Activated T-helper 1 cell treated with Interleukin-2 at 50 U/mL for 16 hours (primary cell): ENCODE measurements at places on chromosomes 11 and 22.
A peak's percentile ranks its signal among the peaks of the same experiment; 100 is the strongest.

GRCh38 chr22:38766076-38766777 is 10.4 kb upstream of the SUN2 start:
- DNase-seq = no peak

- no peak for DNase-seq
Measured at GRCh38 chr22:36934418-36935312, 21.2 kb downstream of the CSF2RB start.

DNA sequence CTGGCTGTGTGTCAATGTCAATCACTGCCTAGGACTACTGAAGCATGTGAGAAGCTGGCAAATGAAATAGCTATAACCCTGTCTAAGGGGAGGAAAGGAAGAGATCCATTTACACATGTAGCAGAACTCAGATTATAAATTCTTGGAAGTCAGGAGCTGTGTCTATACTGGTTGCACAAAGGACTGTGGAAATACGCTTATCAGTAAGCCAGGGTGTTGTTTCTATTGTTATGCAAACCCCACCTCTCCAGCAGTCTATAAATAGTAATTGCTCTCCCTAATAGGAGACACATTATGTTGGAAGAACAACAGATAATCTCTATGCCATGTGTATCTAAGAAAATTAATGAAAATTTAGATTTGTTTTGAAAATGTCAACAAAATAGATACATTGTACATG is 693.4 kb upstream of the CCDC90B start:
- no peak for DNase-seq

DNA sequence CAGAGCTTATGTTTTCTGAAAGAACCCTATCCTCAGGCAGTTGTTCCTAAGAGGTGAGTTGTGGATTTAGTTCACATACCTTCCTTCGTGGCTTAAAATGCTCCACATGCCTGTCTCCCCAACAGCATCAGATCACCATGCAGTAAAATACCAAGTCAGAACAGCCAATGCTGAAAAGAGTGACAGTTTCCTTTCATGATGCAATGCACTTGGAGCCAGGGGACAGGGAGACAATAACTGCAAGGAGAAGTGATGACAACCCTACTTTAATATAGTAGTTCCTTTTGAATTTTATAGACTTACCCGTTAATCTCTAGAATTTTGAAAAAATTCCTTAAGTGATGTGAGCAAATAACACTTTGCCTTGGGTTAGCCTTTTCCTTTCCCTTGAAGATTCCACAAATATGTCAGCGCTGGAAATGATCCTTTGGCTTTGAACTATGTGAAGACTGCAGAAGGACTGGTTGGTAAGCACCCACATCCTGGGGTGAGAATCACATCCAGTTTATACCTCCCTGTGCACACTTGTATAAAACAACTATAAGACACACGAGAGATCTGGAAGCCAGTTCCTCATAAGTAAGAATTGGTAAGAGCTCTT is 71.2 kb downstream of the PIWIL4 start:
- DNase-seq = no peak

- no peak for DNase-seq
Measured at GRCh38 chr22:36162127-36163034, 1.8 kb upstream of the APOL3 start.

DNA sequence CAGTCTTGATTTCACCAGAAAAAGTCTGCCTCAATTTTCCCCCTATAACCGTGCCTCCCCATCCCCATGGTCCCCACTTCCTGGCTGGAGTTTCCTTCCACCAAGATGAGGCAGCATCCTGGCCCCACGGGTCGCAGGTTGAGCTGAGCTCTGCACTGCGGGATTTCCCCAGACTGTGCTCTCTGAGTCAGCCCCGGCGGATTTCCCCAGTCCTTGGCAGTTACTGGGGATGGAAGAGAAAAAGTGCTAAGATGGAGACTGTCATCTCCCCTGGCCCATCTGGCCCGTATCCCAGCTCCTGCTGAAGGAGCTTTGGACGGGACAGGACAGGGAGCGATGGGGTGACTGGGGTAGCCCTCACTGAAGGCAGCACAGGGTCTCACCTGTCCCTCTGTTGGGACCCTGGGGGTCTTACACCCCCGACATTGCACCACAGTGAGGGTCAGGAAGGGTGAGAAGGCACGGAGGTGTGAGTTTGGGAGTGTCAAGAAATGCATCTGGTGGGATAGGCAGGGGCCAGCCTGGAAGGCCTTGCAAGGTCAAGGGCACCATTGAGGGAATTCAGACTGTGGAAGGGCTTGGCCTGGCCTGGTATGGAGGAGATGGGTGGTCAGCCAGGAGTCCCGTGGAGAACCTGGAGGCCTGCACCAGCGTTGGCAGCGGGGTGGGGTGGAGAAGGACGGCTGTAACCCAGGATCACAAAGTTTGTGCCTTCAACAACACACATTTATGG is 36.5 kb downstream of the NADSYN1 start:
- DNase-seq = no peak

DNA sequence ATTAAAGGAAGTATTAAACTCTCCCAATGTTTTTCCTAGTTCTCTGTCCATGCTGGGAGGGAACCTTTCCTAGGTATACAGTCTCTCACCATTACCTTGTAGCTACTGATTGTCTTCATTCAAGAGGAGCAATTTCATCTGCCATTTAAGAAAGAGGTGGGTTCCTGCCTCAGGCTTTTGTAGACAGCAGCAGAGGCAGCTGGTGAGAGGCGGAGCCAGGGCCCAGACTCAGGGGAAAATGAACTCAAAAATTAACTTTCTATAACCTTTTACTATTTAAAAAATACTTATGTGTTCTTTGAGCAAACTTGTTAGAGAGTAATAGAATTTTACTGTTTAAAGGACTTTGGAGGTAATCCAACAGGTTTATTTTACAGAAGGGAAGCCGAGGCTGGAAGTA is 133.0 kb downstream of the SNX19 start:
- no peak for DNase-seq

DNA sequence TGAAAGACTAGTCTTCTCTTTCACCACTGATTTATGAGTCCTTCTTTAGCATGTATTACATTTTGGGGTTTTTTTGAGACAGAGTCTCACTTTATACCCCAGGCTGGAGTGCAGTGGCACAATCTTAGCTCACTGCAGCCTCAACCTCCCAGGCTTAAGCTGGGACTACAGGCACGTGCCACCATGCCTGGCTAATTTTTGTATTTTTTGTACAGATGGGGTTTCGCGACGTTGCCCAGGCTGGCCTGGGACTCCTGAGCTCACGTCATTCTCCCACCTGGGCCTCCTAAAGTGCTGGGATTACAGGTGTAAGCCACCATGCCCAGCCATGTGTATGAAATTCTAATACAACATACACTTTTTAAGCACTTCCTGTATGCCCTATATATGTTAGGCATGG is 26.3 kb upstream of the CXCR5 start:
- DNase-seq = no peak

DNA sequence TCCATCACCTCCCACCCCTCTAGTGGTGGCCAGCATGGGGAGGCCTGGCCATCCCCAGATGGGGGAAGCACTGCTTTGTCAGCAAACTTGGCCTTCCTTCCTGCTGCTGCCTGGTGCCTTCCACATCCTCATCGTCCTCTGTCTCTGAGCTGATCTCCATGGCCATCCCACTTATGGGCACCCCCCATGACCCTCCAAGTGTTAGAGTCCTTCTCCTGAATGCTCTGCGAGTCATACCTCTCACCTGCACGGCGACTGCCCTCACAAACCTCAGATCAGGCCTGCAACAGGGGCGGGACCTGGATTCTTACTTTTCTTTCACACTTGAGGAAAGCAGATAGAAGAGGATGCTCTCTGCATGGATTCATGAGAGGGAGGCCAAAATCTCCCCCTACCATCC is 24.0 kb downstream of the POU2AF1 start:
- no peak for DNase-seq

DNA sequence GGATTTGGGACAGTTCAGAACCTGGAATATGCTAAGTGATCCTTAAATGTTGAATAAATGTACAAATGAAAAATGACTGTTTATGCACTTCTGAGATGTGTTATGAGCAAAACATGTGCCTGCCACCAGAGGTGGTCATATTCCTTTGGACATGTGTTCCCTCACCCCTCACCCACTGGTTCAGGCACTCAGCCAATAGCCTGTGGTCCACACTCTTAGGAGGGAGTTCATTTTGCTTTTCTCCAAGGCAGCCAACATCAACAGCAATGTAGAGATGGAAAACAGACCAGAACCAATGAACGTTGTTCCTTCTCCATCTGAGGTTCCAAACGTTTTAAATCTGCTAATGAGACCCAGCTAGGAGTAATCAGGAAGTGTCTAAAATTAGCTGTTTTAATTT is 44.0 kb downstream of the RPUSD4 start:
- no peak for DNase-seq

DNA sequence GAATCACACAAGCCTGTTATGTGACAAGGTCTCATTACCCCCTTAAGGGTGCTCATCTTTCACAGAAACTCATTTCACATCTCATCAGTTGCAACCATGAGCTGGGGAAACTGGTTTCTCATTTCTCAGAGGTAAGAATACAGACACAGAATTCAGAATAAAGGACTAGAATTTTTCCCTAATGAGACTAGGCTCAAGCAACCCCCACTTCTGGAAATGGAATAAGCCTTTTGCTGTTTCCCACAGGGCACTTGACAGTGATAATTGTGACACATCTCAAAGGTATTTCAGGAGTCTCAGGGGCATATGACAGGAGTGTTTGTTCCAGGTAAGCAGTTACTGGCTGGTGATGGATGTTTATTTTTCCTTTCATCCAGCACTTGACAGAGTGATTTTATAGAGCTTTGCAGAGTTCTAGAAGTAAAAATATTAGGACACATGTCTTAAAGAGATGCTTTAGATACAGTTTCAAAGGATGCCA is 112.9 kb upstream of the DDI1 start:
- DNase-seq = no peak

GRCh38 chr11:68503251-68503687 is 42.7 kb downstream of the PPP6R3 start:
- no peak for DNase-seq

- DNase-seq = no peak
Measured at GRCh38 chr11:131579932-131580387, 209.5 kb downstream of the NTM start.

DNA sequence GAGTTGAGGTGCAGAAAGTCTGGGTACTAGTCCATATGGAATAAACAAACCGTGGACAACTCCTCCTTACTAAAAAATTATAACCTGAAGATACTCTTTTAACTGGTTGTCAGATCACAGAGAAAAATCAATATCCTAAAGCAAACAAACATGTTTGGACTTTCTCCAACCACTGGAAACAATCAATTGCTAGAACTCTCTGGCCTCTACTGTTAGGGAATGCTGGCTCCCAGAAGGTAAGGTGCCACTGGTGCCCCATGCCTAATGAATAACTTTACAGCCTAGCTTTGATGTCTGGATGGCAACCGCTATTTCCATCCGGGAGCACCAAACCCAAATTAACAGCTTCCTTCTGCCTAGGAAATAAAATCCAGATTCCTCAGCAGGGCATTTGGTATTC is 74.5 kb downstream of the AMBRA1 start:
- DNase-seq = no peak

- no peak for DNase-seq
Measured at GRCh38 chr11:76276046-76276780, 69.9 kb upstream of the WNT11 start.

- DNase-seq = peak; percentile 84
Measured at GRCh38 chr11:108008656-108009496, at the start of gene CUL5. TSS of gene CUL5 (plus strand) at chr11:108008898. CDS start at chr11:108009349, 451 bp downstream.

GRCh38 chr11:58446294-58446693 is 4.3 kb upstream of the OR5B12 start:
- DNase-seq = no peak

- no peak for DNase-seq
Measured at GRCh38 chr11:12762278-12762677, 88.1 kb downstream of the TEAD1 start.

GRCh38 chr22:41078931-41079330 is 13.5 kb upstream of the EP300 start:
- DNase-seq = no peak

GRCh38 chr11:134736251-134736947 is 324.4 kb upstream of the B3GAT1 start:
- DNase-seq = no peak

- no peak for DNase-seq
Measured at GRCh38 chr11:88594274-88594950, 256.9 kb upstream of the CTSC start.

- DNase-seq = no peak
Measured at GRCh38 chr11:2797121-2797711, 88.4 kb downstream of the CDKN1C start.

DNA sequence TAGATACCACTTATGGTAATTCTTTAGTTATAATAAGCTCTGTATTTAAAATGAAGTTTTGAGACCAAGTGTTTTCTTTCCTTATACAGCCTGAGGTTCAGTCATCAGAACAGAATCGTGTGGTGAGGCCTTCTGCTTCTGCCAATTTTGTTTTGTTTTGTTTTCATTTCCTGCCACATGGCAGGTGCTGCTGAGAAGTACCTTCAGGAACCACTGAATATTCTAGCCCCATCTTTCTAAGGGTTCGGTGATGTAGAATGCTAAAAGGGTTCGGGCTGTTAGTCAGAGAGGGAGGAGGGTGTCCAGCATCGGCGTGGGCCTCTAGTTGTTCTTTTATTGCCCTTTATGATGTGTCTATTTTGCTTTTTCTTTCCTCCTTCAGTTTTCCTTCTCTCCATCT is 25.8 kb downstream of the TNRC6B start:
- no peak for DNase-seq

DNA sequence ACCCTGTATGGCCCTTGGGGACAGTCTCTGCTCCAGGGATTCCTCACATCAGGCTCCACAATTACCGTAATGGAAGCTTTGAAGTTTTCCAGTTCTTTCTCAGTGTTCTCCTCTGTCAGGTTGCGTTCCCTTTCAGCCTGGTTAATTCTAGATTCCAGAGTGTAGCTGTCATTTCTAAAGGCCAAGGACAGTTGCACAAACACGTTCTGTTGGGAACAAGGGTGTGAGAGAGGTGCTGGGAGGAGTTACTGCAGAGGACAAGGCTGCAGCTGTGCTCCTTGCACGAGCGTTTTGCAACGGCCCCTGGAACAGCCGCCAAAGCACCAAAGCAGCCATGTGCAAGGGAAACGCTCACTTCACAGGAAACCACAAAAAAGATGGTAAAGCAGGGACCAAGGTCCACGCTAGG is 35.9 kb upstream of the LYVE1 start:
- no peak for DNase-seq

GRCh38 chr11:2519517-2519861 is 74.7 kb downstream of the KCNQ1 start:
- DNase-seq = no peak

- no peak for DNase-seq
Measured at GRCh38 chr11:34758262-34758661, 137.4 kb downstream of the EHF start.

GRCh38 chr22:29998627-29999384 is 81.5 kb upstream of the HORMAD2 start:
- DNase-seq = no peak

DNA sequence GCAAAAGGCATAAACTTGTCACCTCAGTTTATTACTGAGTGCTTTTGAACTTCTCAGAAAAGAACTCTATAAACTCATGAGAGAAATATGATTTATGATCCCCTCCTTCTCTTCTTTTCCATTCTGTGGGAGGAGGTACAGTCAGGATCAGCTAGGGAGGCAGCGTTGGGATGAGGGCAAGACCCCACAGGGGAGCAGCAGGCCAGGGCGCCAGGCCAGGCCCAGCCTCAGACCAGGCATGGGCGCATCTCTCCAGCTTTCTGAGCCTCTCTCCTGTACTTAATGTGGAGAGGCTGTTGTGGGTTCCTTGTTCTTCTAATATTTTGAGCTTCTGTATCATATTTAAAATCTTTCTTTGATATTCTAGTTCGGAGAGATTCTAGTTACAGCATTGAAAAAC is 71.7 kb downstream of the C22orf31 start:
- DNase-seq = no peak
